ENCODE measurements at places on chromosomes 12 and 14. TPM values are rescaled to one million over a fixed set of nuclear protein-coding genes. Genes with fewer than 3 reads are reported as not detected.

Gene RTL1
- 0.16 TPM for polyA plus RNA-seq

Gene NANOG
- 0.10 TPM for polyA plus RNA-seq

Gene SOX5
- polyA plus RNA-seq = 3.5 TPM

Gene EML5
- polyA plus RNA-seq = 6.2 TPM

Gene HOXC13
- not detected for polyA plus RNA-seq

Gene RD3L
- polyA plus RNA-seq = not detected

Gene TAS2R9
- not detected for polyA plus RNA-seq

Gene CD163L1
- 18.2 TPM for polyA plus RNA-seq

Gene PAPLN
- 69.1 TPM for polyA plus RNA-seq

Gene PARPBP
- 9.3 TPM for polyA plus RNA-seq

Gene GDF11
- 4.2 TPM for polyA plus RNA-seq

Gene SLCO1B1
- polyA plus RNA-seq = not detected

Gene IAPP
- 0.10 TPM for polyA plus RNA-seq

Gene OAS2
- 2.9 TPM for polyA plus RNA-seq

Gene CDK4
- polyA plus RNA-seq = 196 TPM

Gene TSPAN11
- polyA plus RNA-seq = 8.4 TPM

Gene FRS2
- polyA plus RNA-seq = 30.9 TPM

Gene CLEC4E
- polyA plus RNA-seq = not detected

Gene TMEM132C
- 1.3 TPM for polyA plus RNA-seq

Gene ZDHHC22
- 1.6 TPM for polyA plus RNA-seq

Gene GLT8D2
- 15.2 TPM for polyA plus RNA-seq

Gene CYP46A1
- polyA plus RNA-seq = 1.5 TPM

Gene CACNB3
- 20.6 TPM for polyA plus RNA-seq

Gene ESR2
- polyA plus RNA-seq = 0.66 TPM

Gene RBP5
- 25.7 TPM for polyA plus RNA-seq

Gene CDKN3
- polyA plus RNA-seq = 15.1 TPM

Gene SLC25A47
- 0.37 TPM for polyA plus RNA-seq

Gene CDH24
- polyA plus RNA-seq = 10.5 TPM

Gene PPFIA2
- polyA plus RNA-seq = 2.4 TPM

Gene LRCOL1
- 0.40 TPM for polyA plus RNA-seq

Gene PZP
- 0.24 TPM for polyA plus RNA-seq

Gene KRT80
- polyA plus RNA-seq = 0.45 TPM

Gene POTEG
- not detected for polyA plus RNA-seq

Gene EDDM3A
- not detected for polyA plus RNA-seq

Gene KLRC4
- 0.87 TPM for polyA plus RNA-seq

Measured in large intestine (tissue), 12 donors.